ENCODE measurements at places on chromosomes 5 and 9. TPM values are rescaled to one million over a fixed set of nuclear protein-coding genes. Genes with fewer than 3 reads are reported as not detected.

GRCh38 chr5:63240063-63240755 is 661.6 kb downstream of the LRRC70 start:
- H3K36me3 ChIP-seq: no peaks in the 10 kb centered on the region
- no peaks in the 10 kb centered on the region for H3K4me1 ChIP-seq
- no peak overlapping the region for H3K4me3 ChIP-seq
- no peak overlapping the region for H3K27ac ChIP-seq

DNA sequence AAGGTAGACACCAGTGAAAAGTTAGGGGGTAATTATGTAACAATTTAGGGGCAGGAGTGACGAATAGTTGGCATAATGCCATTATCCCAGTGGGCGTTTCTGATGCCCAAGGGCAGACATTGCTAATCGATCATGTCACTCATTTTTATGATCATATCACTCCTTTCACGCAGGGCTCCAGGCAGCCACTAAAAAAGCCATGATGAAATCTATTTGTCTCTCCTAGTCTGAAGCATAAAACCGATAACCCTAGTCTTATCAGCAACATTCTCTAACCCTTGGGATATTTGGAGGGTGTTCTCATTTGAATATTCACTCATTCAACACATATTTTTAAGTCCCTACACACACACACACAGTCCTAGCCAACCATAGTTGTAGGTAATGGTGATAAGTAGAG is 114.9 kb downstream of the NMUR2 start:
- H3K36me3 ChIP-seq: no peaks in the 10 kb centered on the region
- no peak for DNase-seq
- no peak overlapping the region for H3K4me3 ChIP-seq
- no peaks in the 10 kb centered on the region for H3K27me3 ChIP-seq

DNA sequence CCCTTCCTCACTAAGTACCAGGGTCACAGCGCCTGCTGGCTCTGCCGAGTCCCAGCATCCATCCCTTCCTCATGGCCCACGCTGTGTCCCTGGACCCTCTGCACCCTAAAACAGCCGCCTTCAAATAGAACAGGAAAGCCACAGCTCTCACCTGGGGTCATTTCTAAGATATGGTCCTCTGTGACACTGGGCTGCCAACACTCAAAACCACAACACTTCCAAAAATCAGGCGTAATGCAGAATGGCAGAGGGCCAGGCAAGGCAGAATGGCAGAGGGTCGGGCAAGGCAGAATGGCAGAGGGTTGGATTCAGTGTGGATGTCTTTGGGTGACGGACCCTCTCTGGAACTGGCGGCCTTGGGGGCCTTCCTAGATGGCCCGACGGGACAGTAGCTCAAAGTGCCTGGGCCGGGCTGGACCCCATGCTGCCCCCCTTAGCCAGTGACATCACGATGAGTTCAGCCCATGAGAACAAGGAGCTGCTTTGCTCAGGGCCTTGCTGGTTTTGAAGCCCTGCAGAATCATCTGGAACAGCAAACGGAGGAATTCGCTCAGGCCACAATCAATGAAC is 35.3 kb downstream of the ZDHHC11B start:
- H3K4me1 ChIP-seq: no peaks in the 10 kb centered on the region
- no peak for DNase-seq
- H3K27me3 ChIP-seq: no peaks in the 10 kb centered on the region
- H3K4me3 ChIP-seq: no peak overlapping the region
- H3K36me3 ChIP-seq: no peaks in the 10 kb centered on the region

- DNase-seq: no peak
- peaks cover 16% of the 10 kb centered on the region for H3K27me3 ChIP-seq
- H3K4me1 ChIP-seq: no peaks in the 10 kb centered on the region
- no peak overlapping the region for H3K27ac ChIP-seq
- H3K4me3 ChIP-seq: no peak overlapping the region
- no peaks in the 10 kb centered on the region for H3K36me3 ChIP-seq
These were observed 60.1 kb downstream of the BOD1 start for GRCh38 chr5:173556142-173557028.

GRCh38 chr9:92564504-92564903 is 28.7 kb upstream of the ECM2 start:
- no peak overlapping the region for H3K4me3 ChIP-seq
- H3K36me3 ChIP-seq: peaks cover 11% of the 10 kb centered on the region
- H3K4me1 ChIP-seq: no peaks in the 10 kb centered on the region
- no peak for DNase-seq
- no peaks in the 10 kb centered on the region for H3K27me3 ChIP-seq
- no peak overlapping the region for H3K27ac ChIP-seq

- no peak overlapping the region for H3K27ac ChIP-seq
- H3K36me3 ChIP-seq: no peaks in the 10 kb centered on the region
- no peak overlapping the region for H3K4me3 ChIP-seq
- no peak for DNase-seq
- H3K27me3 ChIP-seq: no peaks in the 10 kb centered on the region
These were observed 13.1 kb upstream of the MAP3K1 start for GRCh38 chr5:56802205-56802604.

DNA sequence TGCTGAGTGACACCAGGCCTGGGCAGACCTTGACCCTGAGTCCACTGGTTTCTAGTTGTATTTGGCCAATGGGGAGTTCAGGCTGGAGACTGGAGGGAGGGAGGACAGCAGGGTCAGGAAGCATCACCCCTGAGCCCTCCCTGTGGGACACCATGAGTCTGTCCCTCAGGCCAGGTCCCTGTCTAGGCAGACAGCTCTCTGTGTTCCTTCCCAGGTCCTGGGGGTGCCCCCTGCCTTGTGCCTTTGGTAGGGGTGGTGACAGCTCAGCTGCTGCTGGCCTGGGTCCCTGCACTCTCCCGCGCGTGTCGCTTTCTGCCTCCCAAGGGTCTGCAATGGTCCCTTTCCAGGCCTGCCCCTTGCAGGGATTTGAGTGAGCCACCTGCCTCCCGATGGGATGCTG is 125.5 kb downstream of the OLFM1 start:
- DNase-seq: no peak
- H3K4me1 ChIP-seq: no peaks in the 10 kb centered on the region
- no peak overlapping the region for H3K27ac ChIP-seq
- H3K4me3 ChIP-seq: no peak overlapping the region

DNA sequence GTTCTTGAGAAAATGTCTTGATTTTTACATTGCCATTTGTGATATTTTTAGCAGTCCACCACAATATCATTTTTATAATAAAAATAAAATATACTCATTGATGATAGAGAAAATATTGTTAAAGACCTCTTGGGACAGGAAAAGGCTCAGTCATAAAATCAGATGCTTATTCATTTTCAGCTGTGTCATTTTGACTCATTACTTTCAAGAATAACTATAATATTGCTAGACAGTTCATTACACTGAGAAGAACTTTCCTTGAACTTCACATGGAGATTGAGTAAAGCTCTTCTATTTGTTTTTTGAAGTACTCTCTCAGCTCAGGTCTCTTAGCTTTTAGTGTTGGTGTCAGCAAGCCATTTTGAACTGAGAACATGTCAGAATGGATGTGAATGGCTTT is 8.5 kb upstream of the MEIKIN start:
- no peak overlapping the region for H3K4me3 ChIP-seq
- DNase-seq: no peak
- peaks cover 8% of the 10 kb centered on the region for H3K36me3 ChIP-seq
- H3K27ac ChIP-seq: no peak overlapping the region

GRCh38 chr9:75483636-75484035 is 395.3 kb downstream of the OSTF1 start:
- no peak overlapping the region for H3K4me3 ChIP-seq
- H3K4me1 ChIP-seq: no peaks in the 10 kb centered on the region
- H3K27me3 ChIP-seq: peaks cover 8% of the 10 kb centered on the region
- H3K27ac ChIP-seq: no peak overlapping the region

GRCh38 chr5:115349001-115349817 is 52.8 kb upstream of the CCDC112 start:
- DNase-seq: no peak
- no peaks in the 10 kb centered on the region for H3K4me1 ChIP-seq
- H3K4me3 ChIP-seq: no peak overlapping the region
- peaks cover 42% of the 10 kb centered on the region for H3K27me3 ChIP-seq
- H3K36me3 ChIP-seq: no peaks in the 10 kb centered on the region
- no peak overlapping the region for H3K27ac ChIP-seq

DNA sequence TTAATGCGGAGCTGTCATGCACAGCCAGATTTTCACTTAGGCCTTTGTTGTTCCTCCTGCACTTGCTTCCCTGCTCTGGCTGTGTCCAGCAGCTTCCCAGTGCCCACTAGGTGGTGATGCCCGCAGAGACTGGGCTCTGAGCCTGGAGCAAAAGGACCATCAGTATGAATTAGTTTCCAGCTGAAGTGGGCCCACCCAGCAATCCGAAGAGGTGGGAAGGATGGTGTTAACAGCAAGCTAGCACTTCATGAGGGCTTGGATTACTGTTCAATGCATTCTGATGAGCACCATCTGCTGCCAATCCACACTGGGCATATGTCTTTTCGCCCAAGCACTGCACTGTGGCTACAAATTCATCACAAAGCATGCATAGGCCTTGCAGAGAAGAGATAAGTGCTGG is 459.1 kb downstream of the SPOCK1 start:
- DNase-seq: no peak
- no peaks in the 10 kb centered on the region for H3K27me3 ChIP-seq
- H3K36me3 ChIP-seq: no peaks in the 10 kb centered on the region
- H3K4me3 ChIP-seq: no peak overlapping the region
- no peak overlapping the region for H3K27ac ChIP-seq

DNA sequence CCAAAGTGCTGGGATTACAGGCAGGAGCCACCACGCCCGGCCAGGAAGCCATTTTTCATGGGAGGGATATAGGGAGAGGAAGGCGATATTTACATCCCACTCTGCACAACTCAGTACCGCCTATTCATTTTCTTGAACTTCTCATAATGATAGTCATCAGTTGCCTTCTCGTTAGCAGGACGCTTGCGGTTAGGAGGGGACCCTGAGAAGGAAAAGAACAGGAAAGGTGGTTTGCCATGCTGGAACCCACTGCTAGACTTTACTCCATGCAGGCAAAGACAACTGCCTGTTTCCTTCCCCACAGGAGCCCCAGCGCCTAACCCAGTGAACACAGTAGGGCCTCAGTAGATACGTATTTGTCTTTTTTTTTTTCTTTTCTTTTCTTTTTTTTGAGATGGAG is 4.1 kb upstream of the TOR1A start:
- H3K27ac ChIP-seq: peak overlapping the region; percentile 58
- H3K36me3 ChIP-seq: peaks cover 11% of the 10 kb centered on the region
- H3K27me3 ChIP-seq: no peaks in the 10 kb centered on the region
- no peak overlapping the region for H3K4me3 ChIP-seq
- peaks cover 5% of the 10 kb centered on the region for H3K4me1 ChIP-seq

DNA sequence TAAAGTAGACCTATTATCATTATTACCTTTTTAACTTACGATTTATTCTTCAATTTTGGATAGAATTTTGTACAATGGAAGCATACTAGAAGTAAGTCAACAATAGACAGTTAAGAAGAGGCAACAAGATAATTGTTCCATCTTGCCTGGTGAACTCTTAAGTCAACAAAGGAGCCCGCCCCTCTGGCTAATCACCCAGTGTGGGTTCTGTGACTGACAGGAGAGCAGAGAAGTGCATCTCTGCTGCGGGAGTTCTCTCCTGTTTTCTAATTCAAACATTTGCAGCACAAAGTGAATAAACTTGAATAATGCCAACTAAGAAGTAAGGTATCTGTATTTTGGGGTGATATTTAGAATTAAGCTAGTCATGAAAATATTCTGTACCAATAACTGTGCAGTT is 6.7 kb upstream of the ISL1 start:
- H3K4me3 ChIP-seq: no peak overlapping the region
- H3K4me1 ChIP-seq: peaks cover 5% of the 10 kb centered on the region
- H3K36me3 ChIP-seq: peaks cover 5% of the 10 kb centered on the region
- DNase-seq: no peak
- no peak overlapping the region for H3K27ac ChIP-seq

- no peak overlapping the region for H3K27ac ChIP-seq
- no peaks in the 10 kb centered on the region for H3K36me3 ChIP-seq
- H3K4me1 ChIP-seq: peaks cover 6% of the 10 kb centered on the region
- no peak for DNase-seq
- no peak overlapping the region for H3K4me3 ChIP-seq
- H3K27me3 ChIP-seq: peaks cover 7% of the 10 kb centered on the region
These were observed 381.6 kb downstream of the EFNA5 start for GRCh38 chr5:107289030-107289714.

GRCh38 chr9:92748233-92748497 is 16.5 kb downstream of the BICD2 start:
- H3K27me3 ChIP-seq: no peaks in the 10 kb centered on the region
- peaks cover 4% of the 10 kb centered on the region for H3K36me3 ChIP-seq
- peaks cover 39% of the 10 kb centered on the region for H3K4me1 ChIP-seq
- H3K27ac ChIP-seq: no peak overlapping the region
- no peak overlapping the region for H3K4me3 ChIP-seq

- no peak overlapping the region for H3K4me3 ChIP-seq
- no peak overlapping the region for H3K27ac ChIP-seq
- H3K27me3 ChIP-seq: no peaks in the 10 kb centered on the region
- DNase-seq: no peak
- no peaks in the 10 kb centered on the region for H3K4me1 ChIP-seq
- no peaks in the 10 kb centered on the region for H3K36me3 ChIP-seq
These were observed 2.3 kb downstream of the DCANP1 start for GRCh38 chr5:135444881-135445280.

DNA sequence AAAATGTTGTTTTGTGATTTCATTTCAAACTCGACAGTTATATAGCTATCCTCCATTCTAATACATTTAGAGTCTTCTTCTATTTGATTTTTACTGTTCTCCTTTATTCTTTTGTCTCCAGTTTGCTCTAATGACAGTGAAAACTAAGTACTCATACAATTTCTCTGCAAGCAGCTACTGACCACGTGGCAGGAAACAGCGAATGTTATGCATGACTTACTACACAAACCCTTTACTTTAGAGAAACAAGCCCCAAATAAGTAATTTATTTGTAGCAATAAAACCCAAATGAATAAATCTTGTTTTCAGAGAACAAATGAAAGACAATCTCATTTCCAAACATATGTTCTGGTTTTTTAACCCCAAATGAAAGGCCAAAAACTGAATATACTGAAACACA is 41.9 kb downstream of the CDH6 start:
- no peaks in the 10 kb centered on the region for H3K4me1 ChIP-seq
- H3K27me3 ChIP-seq: peaks cover 5% of the 10 kb centered on the region
- H3K36me3 ChIP-seq: no peaks in the 10 kb centered on the region
- no peak for DNase-seq
- H3K27ac ChIP-seq: no peak overlapping the region
- no peak overlapping the region for H3K4me3 ChIP-seq

CCDC112 gene
- 1.7 TPM for total RNA-seq

GABRA1 gene
- not detected for total RNA-seq

HNRNPAB gene
- total RNA-seq: 600 TPM

GLIPR2 gene
- total RNA-seq: 6.6 TPM

CBY3 gene
- 1.1 TPM for total RNA-seq
